ENCODE measurements at places on chromosomes 7 and 10. TPM values are rescaled to one million over a fixed set of nuclear protein-coding genes. Genes with fewer than 3 reads are reported as not detected.

The PROSER2 gene
- 15.0 TPM for total RNA-seq

- DNase-seq, result no peak
These were observed 46.9 kb downstream of the GPR141 start for GRCh38 chr7:37730501-37730900.

The FAM221A gene
- 2.9 TPM for total RNA-seq

The ASB15 gene
- 0.37 TPM for total RNA-seq

The CHST15 gene
- total RNA-seq, result 30.0 TPM
